Colonic mucosa (tissue), 4 donors: ENCODE measurements at places on chromosomes 3 and 15.

DNA sequence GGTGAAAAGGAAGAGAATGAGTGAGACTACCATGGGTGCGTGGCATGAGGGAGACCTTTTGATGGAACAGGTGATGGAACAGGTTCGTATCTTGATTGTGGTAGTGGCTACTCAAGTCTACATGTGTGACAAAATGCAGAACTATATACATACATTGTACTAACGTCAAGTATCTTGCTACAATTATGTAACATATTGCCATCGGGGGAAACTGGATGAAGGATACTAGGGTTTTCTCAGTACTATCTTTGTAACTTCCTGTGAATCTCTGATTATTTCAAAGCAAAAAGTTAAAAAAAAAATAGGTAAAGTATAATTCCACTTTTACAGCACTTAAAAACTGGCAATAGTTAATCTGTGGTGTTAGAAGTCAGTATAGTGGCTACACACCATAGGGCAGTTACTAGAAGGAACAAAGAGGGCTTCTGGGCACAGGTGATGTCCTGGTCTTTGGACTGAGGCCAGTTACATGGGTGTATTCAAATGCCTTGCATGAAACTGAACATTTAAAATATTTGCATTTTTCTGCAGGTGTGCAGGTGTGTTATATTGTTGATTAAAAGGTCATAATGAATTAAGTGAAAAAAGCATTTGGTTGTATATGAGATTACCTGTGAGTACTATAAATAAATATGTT lies 61.4 kb downstream of the LRRK1 start:
- no peak for DNase-seq

DNA sequence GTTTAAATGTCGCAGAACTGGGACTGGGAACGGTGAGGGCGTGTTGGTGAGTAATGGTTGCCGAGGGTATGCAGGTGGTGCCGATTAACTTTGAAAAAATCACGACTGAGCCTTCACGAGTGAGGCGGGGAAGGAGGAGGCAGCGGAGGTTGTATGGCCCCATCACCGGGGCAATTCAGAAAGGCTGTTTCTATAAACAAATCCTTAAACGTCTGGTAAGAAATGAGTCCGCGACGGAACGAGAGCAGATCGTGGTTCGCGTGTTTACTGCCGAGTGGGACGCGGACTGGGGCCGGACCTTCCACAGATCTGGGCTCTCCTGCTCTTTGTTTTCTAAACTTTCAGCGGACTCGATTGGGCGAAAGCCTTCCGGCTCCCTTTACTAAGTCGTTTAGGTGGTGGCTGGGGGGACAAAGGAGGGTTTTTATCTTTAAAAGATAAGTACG lies 2.7 kb downstream of the IGF1R start:
- DNase-seq: peak; percentile 41

DNA sequence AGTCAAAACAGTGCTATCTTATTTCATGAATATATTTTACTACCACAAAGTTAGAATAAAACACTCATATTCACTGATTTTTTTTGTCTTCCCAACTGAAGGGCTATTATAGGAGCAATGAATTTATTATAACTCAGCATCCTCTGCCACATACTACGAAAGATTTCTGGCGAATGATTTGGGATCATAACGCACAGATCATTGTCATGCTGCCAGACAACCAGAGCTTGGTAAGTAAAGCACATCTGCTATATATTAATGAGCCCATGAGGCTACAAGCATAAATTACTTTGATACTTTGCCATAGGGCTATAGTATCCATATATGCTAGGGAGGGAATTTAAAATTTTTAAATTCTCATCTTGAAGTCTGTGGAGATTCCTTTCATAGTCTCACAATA lies 95.9 kb downstream of the FEZF2 start:
- no peak for DNase-seq

DNA sequence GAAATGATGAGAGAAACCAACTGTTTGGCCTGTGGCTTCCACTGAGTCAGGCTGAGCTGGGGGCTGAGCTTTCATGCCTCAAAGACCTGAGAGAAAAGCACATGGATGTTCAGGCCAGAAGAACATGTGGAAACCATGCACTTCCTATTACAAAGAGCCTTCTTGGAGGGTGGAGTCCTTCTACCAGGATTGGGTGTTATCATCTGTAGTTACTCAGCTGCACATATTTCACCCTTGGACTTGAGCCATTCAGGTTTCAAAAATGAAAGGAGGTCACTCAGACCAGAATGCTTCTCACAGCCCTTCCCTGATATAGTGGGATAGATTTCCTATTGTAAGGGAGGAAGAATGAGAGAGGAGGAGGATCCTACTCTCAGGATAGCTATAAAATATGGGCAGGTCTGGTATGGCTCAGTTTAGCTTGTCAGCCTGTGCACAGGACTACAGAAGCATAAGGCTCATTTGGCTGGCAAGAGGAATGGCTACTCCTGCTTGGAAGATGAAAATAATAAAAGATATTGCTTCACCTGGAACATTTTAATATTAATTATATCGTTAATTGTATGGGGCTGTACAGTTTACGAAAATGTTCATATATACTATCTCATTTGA lies 173.6 kb upstream of the TMC3 start:
- DNase-seq: no peak

GRCh38 chr3:119588112-119588511 lies 8.8 kb downstream of the ADPRH start:
- peak; percentile 49 for DNase-seq

DNA sequence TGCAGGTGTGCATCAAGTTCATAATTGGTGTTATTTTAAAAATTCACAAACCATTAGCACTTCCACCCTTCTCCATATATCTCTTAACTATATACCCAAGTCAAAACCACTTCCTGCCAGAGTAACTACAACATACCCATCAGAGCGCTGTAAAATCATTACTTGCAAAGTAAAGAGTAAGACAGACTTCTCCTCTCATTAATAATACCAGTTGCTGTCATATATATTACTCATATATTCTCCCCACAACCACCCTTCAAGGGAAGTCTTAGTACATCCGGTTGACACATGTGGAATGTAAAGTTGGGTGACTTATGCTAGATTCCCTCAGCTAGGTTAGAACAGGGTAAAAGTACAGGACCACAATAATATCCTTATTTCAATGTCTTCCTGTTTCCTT lies 5.6 kb downstream of the TERC start:
- no peak for DNase-seq

- no peak for DNase-seq
These were observed 10.9 kb downstream of the GNB5 start for GRCh38 chr15:52180196-52180835.

DNA sequence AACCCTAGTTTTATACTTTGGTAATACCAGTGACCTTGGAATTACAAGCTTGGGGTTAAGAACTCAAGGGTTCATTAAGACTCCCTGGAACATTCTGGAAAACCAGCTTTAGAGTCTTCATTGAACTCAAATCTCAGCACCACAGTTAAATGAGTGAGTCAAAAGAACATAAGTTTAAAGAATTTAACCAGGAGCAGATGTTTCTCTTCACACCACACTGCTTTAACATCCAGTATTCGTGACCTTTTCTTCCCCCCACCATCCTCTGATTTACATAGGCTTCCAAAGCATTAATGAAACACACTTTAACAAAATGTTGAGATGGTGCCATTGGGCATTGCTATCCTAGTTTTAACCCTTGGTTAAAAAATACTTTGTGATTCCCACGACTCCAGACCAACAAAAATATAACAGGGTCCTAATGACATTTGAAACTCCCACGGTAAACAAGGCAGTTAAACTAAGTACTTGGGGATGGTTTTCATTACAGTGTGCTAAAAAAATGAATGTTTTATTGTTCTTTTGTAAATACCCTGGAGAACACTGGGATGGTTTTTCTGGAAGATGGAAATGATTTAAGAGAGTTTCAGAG lies 123.9 kb downstream of the OXNAD1 start:
- no peak for DNase-seq

DNA sequence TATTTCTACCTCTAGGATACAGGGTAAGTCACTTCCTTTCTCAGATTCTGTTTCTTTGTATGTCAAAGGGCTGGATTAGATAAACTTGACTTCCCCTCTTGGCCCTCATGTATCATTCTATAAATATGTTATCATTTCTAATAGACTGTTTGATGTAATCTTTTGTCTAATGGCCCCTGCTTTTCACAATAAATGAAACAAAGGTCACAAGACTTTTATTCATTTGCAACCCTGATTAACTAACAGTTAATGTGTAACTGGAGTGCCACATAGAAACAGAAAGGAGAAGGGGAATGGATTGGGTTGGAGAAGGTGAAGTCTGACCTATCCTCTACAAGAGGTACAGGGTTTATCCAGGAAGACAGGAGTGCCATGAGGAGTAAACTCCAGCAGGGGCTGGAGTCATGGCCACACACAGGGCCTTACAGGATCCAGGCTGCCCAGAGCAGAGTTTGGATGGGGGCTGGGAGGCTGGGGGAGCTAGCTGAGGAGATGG lies 8.0 kb upstream of the B3GNT5 start:
- no peak for DNase-seq

DNA sequence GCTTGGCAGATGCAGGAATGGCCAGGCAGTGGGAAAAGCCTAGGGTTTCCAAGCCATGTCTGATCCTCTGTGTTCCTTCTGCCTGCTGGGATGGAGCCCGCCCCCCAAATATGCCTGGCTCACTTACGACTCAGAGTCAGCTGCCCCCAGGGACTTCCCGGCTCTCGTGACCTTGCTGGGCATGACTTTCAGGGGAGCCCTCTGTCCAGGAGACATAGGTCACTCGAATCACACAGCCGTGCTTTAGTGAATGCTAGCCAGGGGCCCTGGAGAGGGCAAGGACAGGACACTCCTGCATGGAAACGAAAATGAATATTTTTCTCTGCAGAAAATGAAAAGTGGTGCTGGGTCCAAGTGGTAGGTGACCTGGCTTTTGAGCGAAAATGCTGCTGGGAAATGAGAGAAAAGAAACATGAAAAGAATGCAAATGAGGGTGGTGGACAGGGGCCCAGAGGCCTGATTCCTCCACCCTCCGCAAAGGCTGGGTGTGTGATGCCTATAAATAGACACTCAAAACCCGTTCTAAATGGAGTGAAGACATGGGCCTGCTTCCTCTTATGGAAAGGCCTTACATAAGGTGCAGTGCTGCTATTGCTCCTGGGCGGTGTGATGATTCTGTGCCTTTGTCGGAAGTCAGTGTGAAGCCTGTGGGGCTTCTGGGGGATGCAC lies 107.4 kb downstream of the APBA2 start:
- DNase-seq: no peak

GRCh38 chr3:165056510-165056909 lies 21.8 kb downstream of the SI start:
- DNase-seq: no peak

DNA sequence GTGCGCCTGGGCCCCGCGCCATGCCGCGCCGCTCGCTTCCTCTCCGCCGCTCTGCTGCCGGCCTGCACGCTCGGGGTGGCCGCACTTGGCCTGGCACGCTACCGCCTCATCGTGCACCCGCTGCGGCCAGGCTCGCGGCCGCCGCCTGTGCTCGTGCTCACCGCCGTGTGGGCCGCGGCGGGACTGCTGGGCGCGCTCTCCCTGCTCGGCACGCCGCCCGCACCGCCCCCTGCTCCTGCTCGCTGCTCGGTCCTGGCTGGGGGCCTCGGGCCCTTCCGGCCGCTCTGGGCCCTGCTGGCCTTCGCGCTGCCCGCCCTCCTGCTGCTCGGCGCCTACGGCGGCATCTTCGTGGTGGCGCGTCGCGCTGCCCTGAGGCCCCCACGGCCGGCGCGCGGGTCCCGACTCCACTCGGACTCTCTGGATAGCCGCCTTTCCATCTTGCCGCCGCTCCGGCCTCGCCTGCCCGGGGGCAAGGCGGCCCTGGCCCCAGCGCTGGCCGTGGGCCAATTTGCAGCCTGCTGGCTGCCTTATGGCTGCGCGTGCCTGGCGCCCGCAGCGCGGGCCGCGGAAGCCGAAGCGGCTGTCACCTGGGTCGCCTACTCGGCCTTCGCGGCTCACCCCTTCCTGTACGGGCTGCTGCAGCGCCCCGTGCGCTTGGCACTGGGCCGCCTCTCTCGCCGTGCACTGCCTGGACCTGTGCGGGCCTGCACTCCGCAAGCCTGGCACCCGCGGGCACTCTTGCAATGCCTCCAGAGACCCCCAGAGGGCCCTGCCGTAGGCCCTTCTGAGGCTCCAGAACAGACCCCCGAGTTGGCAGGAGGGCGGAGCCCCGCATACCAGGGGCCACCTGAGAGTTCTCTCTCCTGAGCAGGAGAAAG lies 951 bp downstream of the GPR62 start:
- no peak for DNase-seq

GRCh38 chr15:52183562-52184173 lies 7.5 kb downstream of the GNB5 start:
- no peak for DNase-seq

DNA sequence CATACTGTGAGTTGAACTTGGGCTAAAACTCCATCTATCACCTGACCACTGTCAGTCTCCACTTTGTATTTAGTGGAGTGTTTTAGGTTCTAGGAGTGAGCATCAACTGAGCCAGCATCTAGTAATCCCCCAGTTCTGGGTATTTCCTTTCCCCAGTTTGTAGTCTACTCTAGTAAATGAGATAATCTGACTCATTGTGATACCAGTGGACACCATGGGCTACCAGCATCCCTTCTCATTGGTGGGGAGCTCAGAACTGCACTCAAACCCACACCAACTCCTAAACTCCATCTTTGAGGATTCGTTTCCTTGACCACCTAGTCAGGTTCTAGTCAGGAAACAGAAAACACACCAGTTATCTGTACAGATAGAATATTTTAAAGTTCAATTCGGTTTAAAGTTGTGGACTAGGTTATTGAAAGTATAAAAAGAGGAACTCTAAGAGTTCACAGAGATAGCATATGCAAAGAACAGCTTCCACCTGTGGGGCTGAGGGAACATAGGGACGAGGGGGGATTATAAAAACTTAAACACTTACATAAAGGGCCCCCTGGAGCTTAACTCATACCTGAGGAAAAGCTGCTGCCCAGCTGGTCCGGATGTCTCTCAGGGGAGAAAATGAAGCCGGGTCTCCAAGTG lies 36.0 kb downstream of the LEO1 start:
- DNase-seq: no peak

DNA sequence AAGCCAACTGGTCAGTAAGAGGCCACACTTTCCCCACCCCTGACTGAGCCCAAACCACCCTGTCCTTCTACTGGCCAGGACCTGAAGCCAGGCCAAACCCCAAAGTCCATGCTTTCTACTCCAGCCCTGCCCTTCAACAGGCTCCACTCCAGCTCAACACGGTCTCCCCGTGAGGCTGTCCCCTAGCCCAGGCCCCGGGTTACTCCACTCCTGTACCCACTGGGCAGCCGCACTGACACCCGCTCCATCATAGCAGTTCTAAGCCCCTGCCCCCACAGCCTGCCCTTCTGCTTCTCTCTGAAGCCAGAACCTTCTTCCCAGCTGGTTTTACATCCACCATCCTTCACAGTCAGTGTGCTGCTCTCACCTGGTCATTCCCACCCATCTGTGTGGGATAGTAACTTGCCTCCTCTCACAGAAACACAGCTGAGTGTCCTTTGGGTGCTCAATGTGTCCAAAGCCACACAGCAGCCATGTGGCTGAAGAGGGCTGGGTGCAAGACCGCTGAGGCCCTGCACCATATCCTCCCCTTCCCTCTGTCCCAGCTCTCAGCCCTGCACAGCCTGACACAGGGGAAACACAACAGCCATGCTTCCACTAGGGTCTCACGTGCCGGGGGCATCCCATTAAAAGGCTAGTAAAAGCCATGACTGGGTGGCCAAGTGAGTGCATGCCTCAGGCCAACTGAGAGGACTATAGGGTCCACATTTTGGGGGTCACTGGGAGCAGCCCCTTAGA lies 38.1 kb downstream of the TLE3 start:
- DNase-seq: no peak
